ENCODE measurements at places on chromosomes 2 and 18.

DNA sequence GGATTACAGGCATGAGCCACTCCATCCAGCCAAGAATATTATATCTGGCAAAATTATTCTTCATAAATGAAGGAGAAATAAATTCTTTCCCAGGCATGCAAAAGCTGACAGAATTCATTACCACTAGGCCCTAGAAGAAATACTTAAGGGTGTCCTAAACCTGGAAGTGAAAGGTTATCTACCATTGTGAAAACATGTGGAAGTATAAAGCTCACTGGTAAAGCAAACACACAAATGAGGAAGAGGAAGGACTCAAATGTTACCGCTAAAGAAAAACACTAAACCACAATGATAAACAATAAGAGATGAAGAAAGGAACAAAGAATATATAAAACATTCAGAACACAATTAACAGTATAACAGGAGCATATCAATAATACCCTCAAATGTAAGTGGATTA is 171.8 kb downstream of the CAMKMT start:
- no peak for DNase-seq

DNA sequence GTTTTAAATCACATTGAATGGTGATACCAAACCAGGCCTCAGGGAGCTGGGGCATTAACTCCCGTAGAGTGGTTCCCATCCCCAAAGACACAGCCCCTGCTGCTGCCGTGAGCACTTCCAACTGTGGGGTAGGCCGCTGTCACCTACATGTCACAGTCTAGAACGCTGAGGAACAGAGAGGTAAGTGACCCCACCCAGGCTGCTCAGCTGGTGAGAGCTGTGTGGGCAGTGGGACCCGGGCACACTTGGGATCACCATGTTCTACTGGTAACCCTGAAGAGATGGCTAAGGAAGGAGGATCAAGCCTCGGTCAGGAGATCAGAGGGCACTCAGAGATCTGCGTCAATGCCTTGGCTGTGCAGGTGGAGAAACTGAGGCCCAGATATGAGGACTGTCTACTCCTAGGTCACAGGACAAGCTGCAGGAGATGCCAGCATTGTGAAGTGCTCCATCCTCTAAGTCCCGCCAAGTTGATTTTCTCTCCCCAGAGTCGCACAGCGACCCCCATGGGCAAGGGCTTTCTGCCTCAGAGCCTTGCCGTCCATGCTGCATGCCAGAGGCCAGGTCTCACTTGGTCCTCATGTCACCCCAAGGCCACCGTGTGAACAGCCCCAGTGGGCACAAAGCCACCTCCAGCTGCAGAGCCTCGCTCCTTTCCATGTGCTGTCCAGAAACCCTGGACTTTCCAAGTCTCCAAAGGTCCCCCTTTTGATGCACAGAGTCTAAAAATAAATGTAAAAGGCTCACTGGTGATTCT is 144.2 kb upstream of the OTOS start:
- DNase-seq, result no peak

- no peak for DNase-seq
These were observed 92.3 kb downstream of the PRKCE start for GRCh38 chr2:45743531-45744396.

DNA sequence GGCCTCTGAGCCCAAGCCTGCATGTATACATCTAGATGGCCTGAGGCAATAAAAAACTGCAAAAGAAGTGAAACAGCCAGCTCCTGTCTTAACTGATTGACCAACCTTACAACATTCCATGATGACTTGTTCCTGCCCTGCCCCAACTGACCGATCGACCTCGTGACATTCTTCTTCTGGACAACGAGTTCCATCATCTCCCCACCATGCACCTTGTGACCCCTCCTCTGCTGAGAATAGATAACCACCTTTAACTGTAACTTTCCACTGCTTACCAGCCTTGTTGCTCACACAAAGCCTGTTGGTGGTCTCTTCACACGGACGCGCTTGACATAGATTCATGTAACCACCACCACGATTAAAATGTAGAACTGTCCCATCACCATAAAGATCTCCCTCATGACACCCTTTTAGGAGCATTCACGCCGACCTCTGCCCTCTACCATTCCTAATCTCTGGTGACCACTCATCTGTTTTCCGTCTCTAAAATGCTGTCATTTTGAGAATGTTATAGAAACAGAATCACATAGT is 120.1 kb upstream of the REV1 start:
- no peak for DNase-seq

DNA sequence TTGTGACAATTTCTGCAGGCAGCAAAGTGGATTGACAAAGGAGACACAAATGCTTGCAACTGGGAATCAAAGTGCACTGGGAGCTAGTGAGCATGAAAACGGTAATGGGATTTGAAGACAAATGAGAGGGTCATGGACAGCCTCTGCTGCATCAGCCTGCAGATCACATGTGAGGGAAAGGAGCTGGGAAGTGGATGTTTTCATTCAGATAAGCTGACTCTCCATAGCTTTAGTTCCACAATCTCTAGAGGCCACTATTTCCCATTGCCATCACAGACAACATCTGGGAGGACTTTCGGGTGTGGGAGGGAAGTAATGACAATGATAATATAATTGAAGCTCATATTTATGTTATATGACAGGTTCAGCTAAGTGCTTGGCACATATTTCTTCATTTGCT is 28.4 kb downstream of the ADCYAP1 start:
- no peak for DNase-seq

DNA sequence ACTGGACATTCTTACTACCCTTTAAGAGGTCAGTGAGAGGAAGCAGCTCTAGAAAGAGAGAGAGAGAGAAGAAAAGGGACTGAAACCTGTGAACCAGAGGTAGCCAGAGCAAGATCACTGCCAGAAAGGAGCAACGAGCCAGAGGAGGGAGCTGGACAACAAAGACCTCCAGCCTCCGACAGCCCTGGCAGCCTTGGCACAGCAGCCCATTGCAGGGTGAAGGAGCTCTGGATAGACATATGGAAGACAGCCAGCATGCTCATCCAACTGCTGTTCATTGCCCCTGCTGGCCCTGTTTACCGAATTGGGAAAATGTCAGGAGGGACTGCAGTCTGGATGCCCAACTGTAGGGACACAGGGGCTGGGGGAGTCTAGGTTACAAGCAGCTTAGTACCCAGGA is 228.4 kb upstream of the SLC35G4 start:
- no peak for DNase-seq

GRCh38 chr18:54843314-54843713 is 15.0 kb downstream of the RAB27B start:
- DNase-seq, result no peak

- no peak for DNase-seq
These were observed 252.8 kb downstream of the MREG start for GRCh38 chr2:215760557-215760956.

GRCh38 chr2:70070542-70071268 is 16.6 kb upstream of the PCBP1 start:
- no peak for DNase-seq

DNA sequence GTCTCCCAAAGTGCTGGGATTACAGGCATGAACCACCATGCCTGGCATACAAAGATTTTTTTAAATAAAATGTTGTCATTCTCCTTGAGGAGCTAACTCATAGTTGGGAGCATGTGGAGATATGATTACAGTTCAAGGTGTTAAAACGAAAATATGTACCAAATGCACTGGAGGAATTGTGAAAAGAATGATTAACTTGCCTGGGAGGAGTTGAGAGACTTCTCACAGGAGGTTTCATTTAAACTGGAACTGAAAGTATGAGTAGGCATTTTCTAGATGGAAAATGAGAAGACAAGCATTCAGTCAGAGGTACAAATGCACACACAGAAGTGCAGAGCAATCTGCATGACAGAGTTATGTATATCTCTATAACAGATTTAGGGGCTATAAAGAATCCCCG is 126.6 kb upstream of the PDE1A start:
- DNase-seq, result no peak

GRCh38 chr2:219309278-219309677 is at the start of gene PTPRN:
Gene PTPRN (minus strand): TSS chr2:219309401. CDS start chr2:219309332, 69 bp downstream.
- no peak for DNase-seq

GRCh38 chr2:102278720-102279390 is 32.5 kb upstream of the IL1RL1 start:
- DNase-seq, result no peak

- no peak for DNase-seq
These were observed 111.2 kb downstream of the KLF7 start for GRCh38 chr2:207054521-207054920.

GRCh38 chr2:130830538-130830937 is 6.2 kb upstream of the ARHGEF4 start:
- no peak for DNase-seq

DNA sequence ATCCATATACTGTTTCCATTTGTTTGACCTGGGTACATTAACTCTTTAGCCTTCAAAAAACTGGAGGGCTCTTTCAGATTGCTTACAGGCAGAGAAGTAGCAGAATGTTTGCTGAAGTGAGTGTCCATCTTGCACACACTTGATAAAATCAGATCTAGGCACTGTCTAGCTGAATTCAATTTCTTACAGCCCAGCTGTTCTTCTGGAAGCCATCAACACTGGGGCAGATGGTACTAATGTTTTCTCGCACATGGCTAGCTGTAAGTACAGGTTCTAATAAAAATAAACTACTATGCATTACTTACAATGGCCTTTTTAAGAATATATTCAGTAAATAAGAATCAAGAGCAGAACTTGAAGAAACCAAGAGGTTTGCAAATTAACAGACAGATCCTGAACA is 175.9 kb downstream of the NBAS start:
- no peak for DNase-seq

DNA sequence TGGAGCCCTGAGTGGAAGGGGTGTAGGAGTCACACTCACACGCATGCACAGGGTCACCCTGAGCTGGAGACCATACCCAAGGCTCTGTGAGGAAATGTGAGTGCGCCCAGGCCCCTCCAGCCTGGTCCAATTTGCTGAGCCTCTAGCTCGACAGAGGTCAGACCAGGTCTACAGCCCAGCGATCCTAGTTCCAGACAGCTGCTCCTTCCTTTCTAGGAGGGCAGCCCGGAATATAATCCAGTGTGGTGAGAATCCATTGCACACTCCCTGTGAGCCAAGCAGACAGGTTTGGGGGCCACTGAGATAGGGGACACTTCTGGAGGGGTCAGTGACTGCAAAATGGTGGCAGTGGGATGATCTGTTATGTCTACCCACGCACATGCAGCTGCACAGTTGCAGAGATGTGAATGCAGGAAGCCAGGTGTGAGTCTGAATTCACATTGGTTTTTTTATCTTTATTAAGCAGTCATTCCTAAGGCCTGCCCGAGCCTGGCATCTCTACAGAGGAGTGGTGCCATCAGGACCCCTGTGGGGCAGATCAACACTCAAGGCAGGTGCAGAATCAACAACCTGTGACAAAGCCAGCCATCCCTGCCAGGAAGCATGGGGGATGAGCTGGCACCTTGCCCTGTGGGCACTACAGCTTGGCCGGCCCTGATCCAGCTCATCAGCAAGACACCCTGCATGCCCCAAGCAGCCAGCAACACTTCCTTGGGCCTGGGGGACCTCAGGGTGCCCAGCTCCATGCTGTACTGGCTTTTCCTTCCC is at the start of gene GPR148:
Gene GPR148 (plus strand): TSS at position 522 of the 768 bp plus-strand sequence. CDS start 82 bp downstream, at position 604.
- DNase-seq, result no peak

GRCh38 chr18:41378598-41378997 is 576.4 kb upstream of the PIK3C3 start:
- DNase-seq, result no peak

DNA sequence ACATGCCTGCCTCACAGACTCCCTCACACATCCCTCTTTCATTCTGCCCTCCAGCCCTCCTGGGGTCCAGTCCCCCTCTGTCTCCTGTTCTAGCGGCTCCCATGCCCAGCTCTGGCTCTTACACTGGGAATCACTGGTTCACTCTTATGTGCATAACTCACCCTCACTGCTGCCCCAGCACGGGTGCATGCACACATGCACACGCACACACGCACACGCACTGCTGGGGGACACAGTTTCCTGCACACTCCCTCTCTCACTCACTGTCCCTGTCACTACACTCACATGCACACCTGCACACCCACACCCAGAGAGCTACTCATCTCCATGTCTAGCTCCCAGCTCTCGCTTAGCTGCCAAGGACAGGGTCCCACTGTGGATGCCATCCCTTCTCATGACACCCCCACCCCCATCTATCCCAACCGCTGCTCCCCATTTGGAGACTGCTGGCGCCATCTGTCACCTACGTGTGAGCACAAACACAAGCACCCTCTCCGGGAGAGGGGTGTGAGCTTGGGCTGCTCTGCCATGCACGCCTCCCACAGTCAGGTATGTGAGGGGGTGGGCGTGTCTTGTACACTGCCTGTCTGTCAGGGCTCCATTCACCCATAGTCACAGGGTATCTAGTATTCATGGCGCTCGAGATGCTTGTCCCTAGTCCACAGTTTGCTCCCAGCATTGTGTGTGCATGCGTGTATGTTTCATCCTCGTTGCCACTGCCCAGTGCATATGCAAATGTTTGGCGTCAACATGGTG is 1.8 kb downstream of the ASIC4 start:
- no peak for DNase-seq

- no peak for DNase-seq
These were observed 16.4 kb downstream of the SLC66A2 start for GRCh38 chr18:79935098-79935480.

DNA sequence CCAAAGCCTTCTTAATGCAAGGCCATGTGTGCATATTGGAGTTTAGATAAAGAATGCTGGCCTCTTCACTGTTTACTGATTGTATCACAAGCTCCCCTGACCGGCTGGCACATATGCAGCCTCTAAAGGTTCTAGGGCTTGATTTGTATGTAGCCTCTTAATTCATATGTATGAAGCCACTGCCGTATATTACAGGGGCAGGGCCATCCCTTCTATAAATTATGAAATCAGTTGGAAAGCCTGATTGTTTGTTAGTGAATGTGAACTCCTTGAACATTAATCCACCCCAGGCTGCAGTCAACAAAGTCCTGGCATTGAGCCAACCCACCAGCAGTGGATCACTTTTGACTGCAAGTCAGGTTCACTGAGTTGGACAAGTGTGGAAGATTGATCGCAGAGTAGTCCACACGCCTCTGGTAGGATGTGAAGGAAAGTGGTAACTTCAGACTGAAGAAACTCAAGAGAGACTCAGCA is 61.6 kb upstream of the PARD3B start:
- no peak for DNase-seq

- no peak for DNase-seq
These were observed 102.9 kb downstream of the TGFA start for GRCh38 chr2:70450641-70451250.

GRCh38 chr2:149221898-149222297 is 108.5 kb upstream of the LYPD6 start:
- DNase-seq, result no peak

DNA sequence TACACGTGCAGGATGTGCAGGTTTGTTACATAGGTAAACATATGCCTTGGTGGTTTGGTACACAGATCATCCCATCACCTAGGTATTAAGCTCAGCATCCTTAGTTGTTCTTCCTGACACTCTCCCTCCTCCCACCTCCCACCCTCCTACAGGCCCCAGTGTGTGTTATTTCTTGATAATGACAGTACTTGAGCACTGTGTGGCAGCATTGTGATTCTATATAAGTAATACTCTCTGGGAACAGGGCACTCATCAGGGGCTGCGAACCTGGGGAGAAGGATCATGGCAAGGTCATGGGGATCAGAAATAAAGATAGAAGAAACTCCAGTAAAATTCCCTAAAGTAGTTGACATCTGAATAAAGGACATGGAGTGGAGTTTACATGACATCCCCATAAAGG is 1256.2 kb upstream of the CRIM1 start:
- DNase-seq, result no peak
